ENCODE measurements at places on chromosomes 7 and 10.

- no peak for DNase-seq
Observed at GRCh38 chr10:21813946-21814345, 189.6 kb downstream of the DNAJC1 start.

DNA sequence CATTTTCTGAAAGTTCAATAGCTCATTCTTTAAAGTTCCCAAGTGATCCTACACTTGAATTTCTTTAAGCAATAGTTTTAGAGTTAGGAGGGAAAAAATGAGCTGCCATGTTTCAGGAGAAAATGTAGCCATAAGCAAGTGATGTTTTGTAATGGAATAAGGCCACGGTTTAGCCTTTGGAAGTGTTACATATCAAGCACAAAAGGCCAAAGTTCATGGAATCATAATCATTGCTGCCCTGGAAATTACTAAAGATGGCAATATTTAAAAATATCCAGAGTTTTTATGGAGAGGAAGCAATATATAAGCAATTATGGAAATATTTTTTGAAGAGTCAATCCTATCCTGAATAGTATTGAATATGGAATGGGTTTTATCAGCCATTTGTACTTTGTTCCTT is 68.4 kb downstream of the ETV1 start:
- no peak for DNase-seq

- DNase-seq: no peak
Observed at GRCh38 chr7:145398758-145399157, 562.9 kb upstream of the TPK1 start.

DNA sequence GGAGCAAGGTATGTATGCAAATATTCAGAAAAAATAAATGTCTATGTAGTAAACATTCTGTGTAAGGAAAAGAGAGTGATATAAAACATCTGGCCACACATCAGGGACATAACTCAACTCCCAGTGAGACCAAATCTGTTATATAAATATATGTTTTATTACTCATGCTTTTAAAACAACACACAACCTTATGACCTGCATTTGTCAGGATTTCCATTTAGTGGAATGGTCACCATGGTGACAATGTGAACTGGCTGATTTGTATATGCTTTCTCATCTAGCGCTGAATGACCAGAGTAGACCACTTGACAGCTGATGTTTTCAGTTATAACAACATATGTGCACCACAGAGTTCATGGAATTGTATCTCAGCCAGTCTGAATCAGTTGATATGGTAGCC is 551.7 kb downstream of the HTR7 start:
- no peak for DNase-seq

- DNase-seq: no peak
Observed at GRCh38 chr7:29723599-29723998, 82.7 kb upstream of the WIPF3 start.

- no peak for DNase-seq
Observed at GRCh38 chr7:323410-323809, 33.4 kb downstream of the FOXL3 start.

- peak; percentile 69 for DNase-seq
Observed at GRCh38 chr7:114865564-114865963, 56.3 kb upstream of the MDFIC start.

GRCh38 chr7:113606325-113606724 is 312.5 kb downstream of the PPP1R3A start:
- DNase-seq: no peak

GRCh38 chr7:133642907-133643306 is 390.0 kb downstream of the EXOC4 start:
- DNase-seq: no peak

- DNase-seq: no peak
Observed at GRCh38 chr7:6432781-6433180, 15.0 kb downstream of the DAGLB start.

DNA sequence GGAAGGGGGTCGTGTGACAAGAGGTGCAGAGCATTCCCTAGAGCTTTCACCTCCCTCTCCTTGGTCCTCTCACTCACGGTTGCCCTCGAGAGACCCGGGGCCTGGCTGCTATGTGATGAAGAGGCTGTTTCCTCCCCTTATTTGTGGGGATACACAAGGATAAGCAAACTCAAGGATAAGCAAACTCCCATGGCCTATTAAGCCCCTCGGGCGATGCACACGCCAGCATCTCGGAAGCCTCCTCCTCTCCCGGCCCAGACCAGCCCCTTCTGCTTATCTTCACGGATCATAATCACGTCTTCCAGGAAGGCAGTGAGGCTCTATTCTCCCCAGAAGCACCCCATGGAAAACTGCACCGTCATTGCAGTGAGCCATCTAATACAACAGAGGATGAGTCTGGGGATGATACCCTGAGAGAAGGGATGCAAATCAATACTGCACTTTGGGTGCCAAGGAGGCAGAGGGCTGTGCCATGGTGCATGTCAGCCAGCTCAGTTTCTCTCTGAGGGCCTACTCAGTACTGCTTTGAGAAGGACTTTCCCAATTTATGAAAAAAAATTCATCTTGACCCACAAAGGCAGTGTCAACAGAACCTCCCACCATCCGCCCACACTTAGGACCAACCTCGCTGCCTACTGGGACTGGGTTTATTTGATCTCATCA is 22.2 kb downstream of the TMEM273 start:
- DNase-seq: no peak

DNA sequence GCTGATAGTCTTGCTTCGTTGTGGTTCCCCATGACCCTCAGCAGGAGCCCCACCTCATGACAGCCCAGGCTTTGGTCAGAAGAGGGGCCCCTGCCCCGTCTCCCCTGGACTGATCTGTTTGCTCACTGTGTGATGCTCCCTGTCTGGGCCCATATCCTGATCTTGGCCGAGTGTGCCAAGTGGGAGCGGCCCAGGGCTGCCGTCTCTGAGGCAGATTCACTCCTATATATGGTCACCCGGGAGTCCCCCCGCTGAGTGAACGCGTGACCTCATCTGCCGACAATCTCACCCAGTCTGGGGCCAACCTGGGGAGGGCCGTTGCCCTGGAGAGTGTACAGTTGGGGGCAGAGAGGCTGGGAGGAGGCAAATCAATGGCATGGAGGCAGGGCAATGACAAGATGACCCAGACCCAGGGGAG is 34.5 kb downstream of the PPIF start:
- no peak for DNase-seq

GRCh38 chr7:3039787-3040186 is 3.9 kb downstream of the CARD11 start:
- DNase-seq: no peak

- DNase-seq: no peak
Observed at GRCh38 chr10:119225083-119225658, 17.8 kb downstream of the GRK5 start.

DNA sequence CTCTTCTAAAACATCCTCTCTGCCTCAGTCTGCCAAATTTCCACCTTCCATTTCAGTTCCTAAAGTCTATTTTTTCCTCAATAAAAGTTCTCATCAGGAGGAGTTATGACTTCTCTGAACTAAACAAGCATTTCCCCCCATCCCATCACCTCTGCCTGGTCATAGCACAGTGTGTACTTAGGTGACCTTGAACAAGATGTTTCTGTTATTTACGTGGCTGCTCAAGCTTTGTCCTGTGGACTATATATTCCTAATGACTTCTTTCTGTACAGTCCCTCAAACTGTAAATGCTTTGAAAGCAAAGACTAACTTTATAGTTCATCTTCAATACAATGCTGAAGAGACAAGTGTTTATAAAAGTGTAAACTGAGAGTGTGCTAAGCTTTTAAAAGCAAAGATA is 166.9 kb downstream of the CPEB3 start:
- no peak for DNase-seq

DNA sequence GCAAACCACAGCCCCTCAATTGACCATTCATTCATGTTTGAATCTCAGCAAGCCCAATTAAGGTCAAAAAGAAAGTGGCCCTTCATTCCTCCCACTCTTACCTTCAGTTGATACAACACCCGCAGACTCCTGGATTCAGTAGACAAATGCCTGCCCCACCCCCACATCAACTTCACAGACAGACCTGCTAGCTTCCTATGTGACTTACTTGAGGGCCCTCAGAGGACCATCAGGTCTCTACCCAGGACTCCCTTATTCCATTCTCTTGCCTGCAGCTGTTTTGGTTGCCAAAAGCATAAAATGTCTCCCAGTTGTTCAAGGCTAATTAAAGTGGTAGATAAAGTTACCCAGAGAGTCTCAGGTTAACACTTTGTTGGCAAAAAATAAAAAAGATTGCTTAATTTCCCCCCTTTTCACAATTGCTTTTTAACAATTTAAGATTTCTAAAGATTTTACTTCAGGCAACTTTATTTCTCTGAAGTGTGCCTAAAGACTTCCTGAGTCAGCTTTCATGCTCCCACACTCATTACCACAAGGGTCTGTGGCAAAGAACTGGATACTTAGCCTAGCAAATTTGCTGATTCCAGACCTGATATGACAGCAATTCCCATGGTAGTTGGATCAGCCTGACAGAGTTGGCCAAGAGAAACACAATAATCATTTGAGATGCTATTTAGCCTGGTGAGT is 3.3 kb upstream of the MTERF1 start:
- no peak for DNase-seq

DNA sequence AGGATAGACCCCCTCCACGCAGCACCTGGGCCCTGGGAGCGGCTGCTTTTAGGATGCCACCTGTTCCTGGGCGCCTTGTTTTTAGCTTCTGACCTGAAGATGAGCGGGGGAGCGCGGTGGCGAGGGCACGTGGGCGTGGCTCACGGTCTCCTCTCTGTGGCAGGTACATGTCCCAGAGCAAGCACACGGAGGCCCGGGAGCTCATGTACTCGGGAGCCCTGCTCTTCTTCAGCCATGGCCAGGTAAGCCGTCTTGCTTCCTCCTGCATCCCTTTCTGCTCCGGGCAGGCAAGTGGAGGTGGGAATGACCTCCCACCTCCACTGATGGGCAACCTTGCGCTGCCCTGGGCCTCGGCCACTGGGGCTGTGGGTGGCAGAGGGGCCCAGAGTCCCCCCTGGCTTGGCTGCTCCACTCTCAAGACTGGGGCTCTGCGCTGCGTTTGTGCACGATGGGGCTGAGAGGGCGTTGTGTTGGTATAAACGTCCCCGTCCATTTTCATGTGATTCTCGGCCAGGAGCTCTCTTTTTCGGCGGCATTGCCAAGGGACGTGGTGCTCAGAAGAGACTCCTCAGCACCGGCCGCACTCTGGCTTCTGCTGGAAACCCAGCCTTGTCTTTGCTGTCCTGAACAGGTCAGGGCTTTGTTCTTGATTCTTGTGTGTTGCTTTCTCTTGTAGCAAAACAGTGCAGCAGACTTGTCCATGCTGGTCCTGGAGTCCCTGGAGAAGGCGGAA is 9.7 kb downstream of the GET4 start:
- DNase-seq: no peak

- DNase-seq: no peak
Observed at GRCh38 chr7:73833251-73833919, 2.6 kb downstream of the CLDN4 start.

- DNase-seq: no peak
Observed at GRCh38 chr7:152661479-152661878, 14.5 kb downstream of the XRCC2 start.

DNA sequence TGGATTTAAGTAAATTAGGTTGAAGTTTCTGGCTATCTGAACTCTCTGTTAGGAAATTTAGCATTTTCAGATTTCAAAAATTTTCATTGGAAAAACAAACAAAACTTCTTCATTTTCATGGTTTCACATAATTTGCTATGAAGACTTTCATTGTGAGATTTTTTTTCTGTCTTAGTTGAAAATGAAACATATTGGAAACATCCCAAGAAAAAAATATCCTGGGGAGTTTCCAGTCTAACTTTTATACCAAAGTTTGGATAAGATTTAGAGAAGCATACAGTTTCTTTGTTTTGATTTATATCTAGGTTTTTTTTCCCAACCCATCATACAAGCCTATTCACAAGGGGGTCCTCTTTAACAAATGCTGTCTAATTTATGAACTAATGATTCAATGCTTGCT is 300.5 kb upstream of the SEMA3A start:
- DNase-seq: no peak

GRCh38 chr7:77516085-77516484 is 21.0 kb upstream of the PTPN12 start:
- DNase-seq: no peak

DNA sequence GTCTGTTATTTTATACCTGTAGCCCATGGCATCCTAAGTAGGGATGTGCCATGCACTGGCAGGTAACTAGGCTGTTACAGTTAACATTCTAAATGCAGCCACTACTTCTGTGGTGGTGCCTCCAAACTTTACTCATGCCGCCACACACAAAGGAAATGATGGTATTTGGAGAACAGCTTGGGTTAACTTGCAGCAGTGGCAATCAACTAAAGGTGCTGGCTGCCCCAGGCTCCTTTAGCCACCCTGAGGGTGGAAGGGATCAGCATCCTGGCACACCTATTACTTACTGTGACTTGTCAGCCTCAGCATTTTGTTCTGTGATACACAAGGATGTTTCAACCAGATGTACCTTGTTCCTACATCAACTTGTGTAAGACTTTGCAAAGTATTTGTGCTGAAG is 221.8 kb upstream of the PPP1R3A start:
- DNase-seq: no peak

DNA sequence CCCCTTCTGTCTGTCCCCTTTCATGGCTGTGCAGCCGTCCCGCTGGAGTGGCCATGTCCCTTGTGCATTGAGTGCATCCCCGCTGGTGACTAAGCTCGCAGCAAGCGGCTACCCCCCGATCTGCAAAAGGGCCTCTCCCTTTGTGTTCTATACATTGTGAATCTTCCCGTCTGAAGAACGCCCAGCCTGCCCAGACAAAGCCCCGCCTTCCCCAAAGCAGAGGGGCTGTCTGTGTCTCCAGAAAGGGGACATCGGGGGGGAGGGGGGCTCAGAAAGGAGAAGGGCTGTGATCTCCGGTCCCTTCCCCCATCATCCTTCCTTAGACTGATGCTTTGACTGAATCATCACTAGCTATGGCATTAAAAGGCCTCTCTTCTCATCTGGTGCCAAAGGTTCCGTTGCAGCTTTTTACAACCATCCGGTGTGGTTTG is 11.9 kb downstream of the NPTX2 start:
- DNase-seq: no peak

GRCh38 chr10:101874252-101874651 is 30.7 kb upstream of the KCNIP2 start:
- DNase-seq: no peak

GRCh38 chr10:15189133-15189885 is 20.8 kb upstream of the NMT2 start:
- DNase-seq: no peak

DNA sequence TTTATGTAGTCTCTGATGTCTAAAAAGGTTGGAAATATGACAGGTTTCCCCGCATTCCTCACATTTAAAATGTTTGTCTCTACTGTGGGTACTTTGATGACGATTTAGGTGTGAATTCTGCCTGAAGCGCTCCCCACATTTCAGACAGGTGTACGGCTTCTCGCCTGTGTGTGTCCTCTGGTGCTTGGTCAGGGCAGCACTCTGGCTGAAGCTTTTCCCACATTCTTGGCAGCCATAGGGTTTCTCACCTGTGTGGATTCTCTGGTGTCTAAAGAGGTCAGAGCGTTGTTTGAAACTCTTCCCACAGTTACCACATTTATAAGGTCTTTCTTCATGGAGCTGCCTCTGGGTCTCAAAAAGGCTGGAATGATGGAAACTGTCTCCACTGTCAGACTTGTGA is 6.3 kb downstream of the ZNF394 start:
- DNase-seq: no peak
